ENCODE measurements at places on chromosomes 2 and 18.
A peak's percentile ranks its signal among the peaks of the same experiment; 100 is the strongest.

GRCh38 chr2:183926433-183926832 is 671.9 kb upstream of the ZNF804A start:
- DNase-seq = no peak

- DNase-seq = peak; percentile 91
Measured at GRCh38 chr2:230758566-230759480, 46.2 kb downstream of the CAB39 start.

DNA sequence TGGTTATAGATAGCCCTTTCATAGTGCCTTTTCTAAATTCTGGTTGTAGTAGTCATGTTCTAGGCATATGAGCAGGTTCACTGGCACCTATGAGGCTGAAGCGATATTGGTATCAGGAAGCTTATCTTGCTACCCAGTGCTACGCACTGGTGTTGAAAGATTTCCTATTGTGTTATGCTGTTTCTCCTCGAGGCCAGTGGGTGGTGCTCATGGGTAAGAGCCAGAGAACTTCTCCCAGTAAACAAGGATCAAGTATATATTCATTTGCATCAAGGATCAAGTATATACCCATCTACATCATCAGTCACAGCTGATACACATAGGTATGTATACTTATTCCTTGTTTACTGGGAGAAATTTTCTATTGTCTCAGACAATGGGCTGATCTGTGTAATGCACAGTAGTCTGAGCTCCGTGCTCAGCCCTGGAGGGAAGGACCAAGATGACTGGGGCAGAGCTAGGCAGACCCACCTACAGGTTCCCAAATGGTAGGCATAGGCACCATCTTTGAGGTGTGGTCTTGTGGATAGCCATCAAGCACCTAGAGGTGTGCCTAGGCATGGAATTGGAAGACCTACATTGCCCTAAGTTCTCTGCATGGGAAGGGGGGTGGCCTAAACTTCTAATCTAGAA is 101.2 kb upstream of the GALNT13 start:
- DNase-seq = peak; percentile 1

- no peak for DNase-seq
Measured at GRCh38 chr18:47985866-47986265, 55.4 kb upstream of the SMAD2 start.

- no peak for DNase-seq
Measured at GRCh38 chr2:61575447-61575859, 37.3 kb upstream of the XPO1 start.

DNA sequence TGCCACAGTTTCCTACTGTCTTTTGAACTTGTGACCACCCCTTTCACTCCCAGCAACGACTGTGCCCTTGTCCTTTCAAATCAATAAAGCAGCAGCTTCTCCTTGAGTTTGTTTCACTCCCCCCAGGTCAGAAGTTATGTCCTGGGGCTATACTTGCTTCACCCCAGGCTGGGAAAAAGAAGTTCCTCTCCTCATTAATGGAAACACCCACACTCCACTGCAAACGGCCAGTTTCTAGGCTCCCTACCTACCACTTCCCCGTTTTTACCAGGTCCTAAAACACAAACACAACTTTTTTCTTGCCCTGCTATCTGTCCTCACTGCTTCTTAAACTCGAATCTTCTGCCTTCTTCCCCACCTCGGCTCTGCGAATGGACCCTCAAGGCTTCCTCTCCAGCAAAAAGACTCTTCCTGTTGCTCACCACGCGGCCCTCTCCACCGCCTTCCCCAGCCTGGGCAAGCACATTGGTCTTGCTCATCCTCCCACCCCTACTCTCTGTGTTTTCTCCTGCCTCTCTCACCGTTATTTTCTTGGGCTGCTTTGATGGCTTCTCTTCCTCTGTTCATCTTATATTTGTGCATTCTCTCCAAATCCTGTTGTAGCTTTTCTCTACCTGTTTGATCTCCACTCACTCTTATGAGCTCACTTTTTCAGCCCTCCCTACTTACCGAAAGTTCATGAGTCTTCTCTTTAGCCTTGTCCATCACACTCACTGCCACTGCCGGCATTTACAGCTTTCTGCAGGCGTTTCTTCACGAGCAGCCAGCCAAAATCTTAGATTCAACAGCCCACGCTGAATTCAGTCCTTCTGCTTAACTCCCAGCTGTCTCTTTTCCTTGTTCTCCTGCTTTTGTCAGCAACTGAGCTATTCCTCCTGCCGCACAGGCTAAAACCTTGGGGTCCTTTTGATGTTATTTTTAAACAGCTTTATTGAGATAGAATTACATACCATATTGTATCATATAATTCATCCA is 7.0 kb upstream of the SP5 start:
- DNase-seq = no peak

All from fibroblast of mammary gland (primary cell).